ENCODE measurements at places on chromosomes 7 and 10.

DNA sequence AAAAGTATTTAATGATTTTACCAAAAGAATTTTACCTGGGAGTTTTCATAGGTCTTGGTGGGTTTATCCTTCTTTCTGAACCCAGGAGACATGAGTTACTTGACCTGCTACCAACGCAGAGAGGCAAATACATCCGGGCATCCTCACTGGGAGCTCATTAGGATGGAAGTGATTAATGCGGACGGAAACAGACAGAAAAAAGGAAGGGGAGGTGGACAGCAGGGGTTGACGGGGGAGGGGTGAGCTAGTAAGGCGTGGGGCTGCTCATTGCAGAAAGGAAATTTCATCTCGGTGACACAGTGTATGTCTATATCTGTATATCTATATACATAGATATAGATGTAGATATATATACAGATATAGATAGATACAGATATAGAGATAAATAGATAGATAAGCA lies 408.2 kb upstream of the ADARB2 start:
- DNase-seq = no peak

DNA sequence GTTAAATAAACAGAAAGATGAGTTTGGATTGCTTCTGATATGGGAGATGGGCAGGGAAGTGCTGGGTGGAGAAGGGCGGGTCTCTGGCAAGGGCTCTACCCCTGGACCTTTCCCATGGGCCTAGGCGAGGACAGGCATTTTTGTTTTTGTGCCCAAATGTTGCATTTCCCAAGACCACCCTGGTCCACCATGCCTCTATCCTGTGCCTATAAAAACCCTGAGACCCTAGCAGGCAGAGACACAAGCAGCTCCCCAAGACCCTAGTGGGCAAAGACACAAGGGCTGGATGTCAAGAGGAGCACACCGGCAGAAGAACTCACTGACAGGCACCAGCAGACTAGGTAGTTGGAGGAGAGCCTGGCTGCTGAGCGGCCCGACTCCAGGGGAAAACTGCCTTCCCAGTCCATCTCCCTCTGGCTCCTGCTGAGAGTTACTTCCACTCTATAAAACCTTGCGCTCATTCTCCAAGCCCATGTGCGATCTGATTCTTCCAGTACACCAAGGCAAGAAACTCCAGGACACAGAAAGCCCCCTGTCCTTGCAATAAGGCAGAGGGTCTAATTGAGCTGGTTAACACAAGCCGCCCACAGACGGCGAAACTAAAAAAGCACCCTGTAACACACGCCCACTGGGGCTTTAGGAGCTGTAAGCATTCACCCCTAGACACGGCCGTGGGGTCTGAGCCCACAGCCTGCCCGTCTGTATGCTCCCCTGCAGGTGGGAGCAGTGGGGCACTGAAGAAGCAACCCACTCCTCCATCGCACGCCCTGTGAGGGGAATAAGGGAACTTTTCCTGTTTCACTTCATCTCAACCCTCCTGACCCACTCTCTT lies 291.4 kb downstream of the PTPRN2 start:
- no peak for DNase-seq

DNA sequence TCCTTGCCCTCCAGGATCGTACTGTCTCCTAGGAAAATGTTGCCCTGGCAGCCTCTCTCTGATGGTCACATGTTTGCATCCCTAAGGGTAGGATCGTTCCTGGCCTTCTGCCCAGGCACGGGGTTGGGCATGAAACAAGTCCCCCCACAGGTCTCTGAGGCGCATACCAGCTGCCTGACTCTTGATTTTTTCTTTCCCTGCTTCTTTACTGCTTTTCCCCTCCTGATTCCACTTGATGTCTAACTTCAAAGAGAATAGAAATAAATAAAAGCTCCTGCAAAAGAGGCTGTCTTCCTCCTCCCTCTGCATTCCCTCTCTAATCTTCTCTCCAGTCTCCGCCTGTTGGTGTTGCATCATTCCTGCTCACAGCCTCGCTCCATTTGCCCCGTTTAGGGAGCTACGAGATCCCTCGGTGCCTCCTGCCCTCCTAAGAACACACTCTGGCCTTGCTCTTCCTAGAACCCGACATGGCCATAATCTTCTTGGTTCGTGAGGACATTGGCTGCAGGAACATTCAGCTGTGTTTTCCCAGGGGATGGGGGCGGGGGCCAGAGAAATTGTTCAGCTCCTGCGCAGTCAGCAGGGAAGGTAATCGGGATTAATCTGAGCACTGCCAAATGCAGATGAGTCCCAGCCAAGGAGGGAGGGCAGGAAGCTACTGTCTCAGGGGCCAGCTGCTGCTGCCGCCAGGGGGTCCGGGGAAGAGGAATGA lies 26.0 kb downstream of the LEP start:
- DNase-seq = peak; percentile 72

DNA sequence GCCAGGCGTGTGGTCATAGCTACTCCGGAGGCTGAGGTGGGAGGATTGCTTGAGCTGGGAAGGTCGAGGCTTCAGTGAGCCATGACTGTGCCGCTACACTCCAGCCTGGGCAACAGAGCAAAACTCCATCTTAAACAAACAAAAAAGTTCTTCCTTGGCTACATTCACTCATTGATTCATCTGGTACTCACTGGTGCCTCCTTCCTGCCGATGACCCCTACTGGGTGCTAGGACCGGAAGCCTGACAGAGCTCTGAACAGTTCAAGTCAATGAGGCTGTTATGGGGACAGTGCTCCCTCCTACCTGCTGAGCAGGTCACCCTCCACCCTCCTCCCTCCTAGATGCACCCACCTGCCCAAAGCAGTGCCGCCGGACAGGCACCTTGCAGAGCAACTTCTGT lies 4.9 kb downstream of the PCOLCE start:
- no peak for DNase-seq

DNA sequence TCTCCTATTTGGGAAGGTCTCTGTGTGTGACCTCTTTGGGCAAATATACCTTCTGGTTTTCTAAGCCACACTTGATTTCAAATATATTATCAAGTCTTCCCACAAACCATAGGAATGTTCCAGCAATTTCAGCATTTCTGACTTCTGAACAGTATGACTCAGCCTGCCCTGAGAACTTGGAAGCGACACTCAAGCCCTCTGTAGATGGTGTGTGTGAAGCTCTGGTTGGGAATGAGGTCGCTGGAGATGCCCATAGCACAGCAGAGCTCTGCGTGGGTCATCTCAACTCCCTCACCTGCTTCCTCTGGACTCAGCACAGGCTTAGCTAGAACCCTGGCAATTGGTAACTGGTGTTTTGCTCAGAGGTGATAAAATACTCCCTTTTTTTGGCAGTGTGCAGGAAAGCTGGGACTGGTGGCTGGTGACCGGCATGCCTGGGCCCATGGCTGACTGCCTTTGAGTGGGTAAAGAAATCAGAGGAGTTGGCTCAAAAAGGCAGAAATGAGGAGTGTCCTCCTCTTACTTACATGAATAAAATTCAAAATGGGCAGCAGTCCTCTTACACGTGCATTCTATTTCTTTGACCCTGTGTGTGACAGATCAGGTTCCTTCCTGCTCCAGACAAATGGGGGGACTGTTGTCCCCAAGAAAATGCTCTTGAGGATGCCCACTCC lies 87.5 kb upstream of the NRP1 start:
- DNase-seq = peak; percentile 87

GRCh38 chr7:136184719-136185118 lies 207.6 kb upstream of the MTPN start:
- no peak for DNase-seq
